Fibroblast of skin of right quadriceps (primary cell): ENCODE measurements at places on chromosomes 1 and 21.

DNA sequence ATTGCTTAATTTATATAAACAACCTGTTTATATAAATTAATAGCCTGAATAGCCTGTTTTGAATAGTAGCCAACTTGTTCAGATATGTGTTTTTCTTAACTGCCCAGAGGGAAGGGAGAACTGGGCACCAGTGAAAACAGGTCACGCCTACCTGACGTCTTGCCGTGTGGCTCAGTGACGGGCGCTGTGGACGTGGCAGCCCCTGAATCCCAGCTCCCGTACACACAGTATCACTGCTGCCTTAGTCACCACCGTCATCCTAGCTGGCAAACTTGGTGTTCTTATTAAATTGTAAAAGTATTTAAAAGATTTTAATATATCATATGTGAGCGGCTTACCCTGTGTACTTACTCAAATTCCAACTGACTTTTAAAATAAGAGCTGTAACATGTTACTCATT, 35.4 kb upstream of the TRAPPC10 start:
- DNase-seq, result no peak

DNA sequence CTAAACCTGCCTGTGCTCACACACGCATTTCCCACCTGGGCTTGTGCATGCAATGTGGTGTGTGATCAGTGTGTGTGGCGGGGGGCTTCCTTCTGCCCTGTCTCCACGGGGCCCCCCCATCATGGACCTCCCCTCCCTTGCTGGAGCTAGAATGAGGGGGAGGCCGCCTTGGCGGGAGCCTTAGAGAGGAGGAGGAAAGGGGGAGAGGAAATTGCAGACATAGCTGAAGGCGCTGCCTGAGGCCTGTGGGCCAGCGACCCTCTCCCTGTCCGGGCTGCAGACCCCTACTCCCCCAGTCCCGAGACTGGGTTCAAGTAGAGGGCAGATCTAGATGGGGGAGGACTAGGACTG, 883 bp upstream of the EVA1B start:
- no peak for DNase-seq

GRCh38 chr1:223760833-223761232, 48.5 kb downstream of the CAPN2 start:
- no peak for DNase-seq

- peak; percentile 56 for DNase-seq
These were observed 27.4 kb downstream of the RRP15 start for GRCh38 chr1:218312509-218312908.

DNA sequence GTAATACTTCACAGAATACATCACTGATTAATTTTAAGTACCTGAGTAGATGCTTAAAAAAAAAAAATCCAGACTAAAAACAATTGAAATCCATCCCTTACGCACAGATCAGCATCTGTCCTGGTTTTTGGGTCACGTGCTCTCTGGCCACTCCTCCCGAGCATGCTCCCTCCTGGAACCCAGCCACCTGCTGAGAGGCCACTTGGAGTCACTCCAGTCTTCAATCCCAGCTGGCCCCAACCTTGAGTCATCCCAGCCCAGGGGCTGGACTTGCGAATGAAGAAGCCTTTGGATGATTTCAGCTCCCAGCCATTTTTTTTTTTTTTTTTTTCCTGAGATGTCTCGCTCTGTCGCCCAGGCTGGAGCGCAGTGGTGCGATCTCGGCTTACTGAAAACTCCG, 8.9 kb downstream of the MAP1LC3C start:
- peak; percentile 86 for DNase-seq

DNA sequence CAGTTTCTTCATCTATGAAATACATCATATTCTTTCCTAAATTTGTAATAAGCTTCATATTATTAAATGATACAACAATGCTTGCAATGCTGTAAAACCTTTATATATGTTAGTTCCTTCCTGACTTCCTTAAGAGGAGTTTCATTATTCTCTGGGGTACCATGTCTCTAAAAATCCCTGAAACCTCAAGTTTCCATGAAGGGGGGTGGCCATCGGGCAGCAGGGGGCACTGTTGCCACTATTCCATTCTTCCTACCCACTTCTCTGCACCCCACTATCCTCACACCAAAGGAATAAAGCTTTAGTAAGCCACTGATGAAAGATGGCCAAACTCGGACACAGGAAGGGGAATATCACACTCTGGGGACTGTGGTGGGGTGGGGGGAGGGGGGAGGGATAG, 9.0 kb upstream of the DMRTB1 start:
- no peak for DNase-seq

DNA sequence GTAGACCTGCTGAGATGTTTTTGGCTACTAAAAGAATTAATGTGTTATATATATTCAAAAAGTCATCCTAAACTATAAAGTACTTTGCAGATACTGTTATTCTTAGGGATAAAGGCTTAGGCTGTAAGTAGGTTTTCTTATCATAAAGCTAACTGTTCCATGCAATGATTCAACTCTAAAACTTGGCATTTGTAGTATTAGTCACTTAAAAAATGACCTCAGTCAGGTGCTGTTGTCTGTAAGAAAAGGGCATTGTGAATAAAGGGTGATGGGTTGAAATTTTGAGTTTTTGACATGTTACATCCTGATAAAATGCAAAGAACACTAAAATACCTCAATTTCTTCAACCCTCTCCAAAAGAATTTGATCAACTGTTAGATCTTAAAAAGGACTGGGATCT, 32.9 kb downstream of the ADCY10 start:
- peak; percentile 18 for DNase-seq

DNA sequence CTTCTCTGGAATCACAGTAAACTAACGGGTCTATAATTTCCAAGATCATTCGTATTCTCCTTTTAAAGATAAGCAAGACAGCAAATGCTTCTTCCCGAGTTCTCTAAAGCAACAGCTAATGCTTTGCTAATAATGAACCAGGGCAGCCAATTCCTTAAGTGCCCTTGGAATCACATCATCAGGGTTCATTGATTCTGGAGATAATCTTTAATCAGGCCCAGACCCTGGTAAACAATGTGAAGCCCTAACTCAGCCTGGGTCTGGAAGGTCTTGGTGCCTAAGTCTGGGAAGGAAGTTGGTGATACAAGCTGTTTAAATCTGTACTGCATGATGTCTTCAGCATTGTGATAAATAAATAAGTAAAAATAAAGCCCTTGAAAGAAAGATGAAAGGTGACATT, 18.4 kb downstream of the ERI3 start:
- DNase-seq, result no peak
